ENCODE measurements at places on chromosomes 2 and 18.

DNA sequence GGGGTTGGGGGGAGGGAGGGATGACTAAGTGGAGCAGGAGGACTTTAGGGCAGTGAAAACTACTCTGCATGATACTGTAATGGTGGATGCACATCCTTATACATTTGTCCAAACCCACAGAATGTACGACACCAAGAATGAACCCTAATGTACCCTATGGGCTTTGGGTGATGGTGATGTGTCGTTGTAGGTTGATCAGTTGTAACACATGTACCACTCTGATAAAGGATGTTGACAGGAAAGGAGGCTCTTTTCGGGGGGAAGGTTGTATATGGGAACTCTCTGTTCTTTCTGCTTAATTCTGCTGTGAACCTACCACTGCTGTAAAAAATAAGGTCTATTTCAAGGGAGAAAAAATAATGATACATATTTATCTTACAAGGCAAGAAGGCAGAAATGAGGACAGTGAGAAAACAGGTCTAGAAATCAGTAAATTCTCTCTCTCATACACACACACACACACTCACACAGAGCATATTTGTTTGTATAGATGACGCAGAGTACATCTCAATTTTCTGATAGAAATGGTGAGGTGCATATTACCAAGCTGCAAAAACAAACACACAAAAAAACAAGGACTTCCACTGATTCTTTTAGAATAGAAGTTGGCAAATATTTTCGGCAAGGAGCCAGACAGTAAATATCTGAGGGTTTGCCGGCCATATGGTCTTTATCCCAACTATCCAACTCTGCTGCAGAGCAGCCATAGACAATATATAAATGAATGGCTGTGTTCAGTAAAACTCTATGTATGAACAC lies 20.2 kb downstream of the FAM124B start:
- no peak for DNase-seq

- no peak for DNase-seq
Measured at GRCh38 chr2:160318218-160318617, 118.1 kb upstream of the ITGB6 start.

GRCh38 chr2:2318949-2319348 lies 12.1 kb downstream of the MYT1L start:
- no peak for DNase-seq

DNA sequence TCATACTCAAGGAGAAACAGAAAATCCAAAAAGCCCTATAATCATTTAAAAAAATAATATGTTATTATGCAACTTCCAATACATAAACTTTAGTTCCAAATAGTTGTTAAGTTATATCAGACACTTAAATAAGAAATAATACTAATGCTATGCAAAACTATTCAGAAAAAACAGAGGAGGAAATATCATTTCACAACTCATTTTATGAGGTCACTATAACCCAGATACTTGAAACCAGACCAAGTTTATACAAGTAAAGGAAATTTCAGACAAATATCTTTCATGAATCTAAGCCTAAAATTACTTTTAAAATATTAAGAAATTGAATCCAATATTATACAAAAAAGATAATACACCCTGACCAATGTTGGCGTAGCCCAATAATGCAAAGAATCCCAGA lies 260.8 kb downstream of the CD226 start:
- no peak for DNase-seq

- DNase-seq, result no peak
Measured at GRCh38 chr18:27855486-27855885, 321.4 kb downstream of the CDH2 start.
